Body of pancreas (tissue), 4 donors: ENCODE measurements at places on chromosomes 5 and 9. TPM values are rescaled to one million over a fixed set of nuclear protein-coding genes. Genes with fewer than 3 reads are reported as not detected.

DNA sequence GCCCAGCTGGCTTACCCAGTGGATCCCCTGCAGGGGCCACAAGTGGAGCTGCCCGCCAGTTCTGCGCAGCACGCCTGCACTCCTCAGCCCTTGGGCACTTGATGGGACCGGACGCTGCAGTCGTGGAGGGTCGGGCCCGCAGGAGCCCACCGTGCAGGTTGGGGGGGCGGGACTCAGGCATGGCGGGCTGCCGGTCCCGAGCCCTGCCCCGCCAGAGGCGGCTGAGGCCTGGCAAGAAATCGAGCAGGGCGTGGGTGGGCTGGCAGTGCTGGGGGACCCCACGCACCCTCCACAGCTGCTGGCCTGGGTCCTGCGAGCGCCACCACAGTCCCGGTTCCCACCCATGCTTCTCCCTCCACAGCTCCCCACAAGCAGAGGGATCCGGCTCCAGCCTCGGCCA is 19.2 kb upstream of the BTNL3 start:
- no peak for DNase-seq

GRCh38 chr5:179301796-179302195 is 43.5 kb downstream of the ADAMTS2 start:
- DNase-seq = peak; percentile 10

- peak; percentile 24 for DNase-seq
These were observed 4.1 kb upstream of the CCNG1 start for GRCh38 chr5:163433271-163433670.

- no peak for DNase-seq
These were observed 161.2 kb downstream of the CPLANE1 start for GRCh38 chr5:37088009-37088408.

- no peak for DNase-seq
These were observed 37.9 kb downstream of the GLRA1 start for GRCh38 chr5:151886546-151887275.

The CKMT2 gene
- total RNA-seq = 4.9 TPM
